ENCODE measurements at places on chromosomes 4 and X. TPM values are rescaled to one million over a fixed set of nuclear protein-coding genes. Genes with fewer than 3 reads are reported as not detected.

GC gene
- total RNA-seq: not detected

GPR82 gene
- total RNA-seq: not detected

CDS1 gene
- total RNA-seq: 0.05 TPM

ARAP2 gene
- 0.23 TPM for total RNA-seq

EPGN gene
- total RNA-seq: 0.09 TPM

DMD gene
- 2.4 TPM for total RNA-seq

CABS1 gene
- not detected for total RNA-seq

TRIM2 gene
- 12.6 TPM for total RNA-seq

F8A3 gene
- total RNA-seq: 2.7 TPM

PRRG1 gene
- total RNA-seq: 32.0 TPM

VSIG1 gene
- total RNA-seq: 0.51 TPM

ATP1B4 gene
- not detected for total RNA-seq

GRCh38 chrX:53284684-53285447 lies 3.5 kb upstream of the IQSEC2 start:
- peak; percentile 67 for DNase-seq

DNA sequence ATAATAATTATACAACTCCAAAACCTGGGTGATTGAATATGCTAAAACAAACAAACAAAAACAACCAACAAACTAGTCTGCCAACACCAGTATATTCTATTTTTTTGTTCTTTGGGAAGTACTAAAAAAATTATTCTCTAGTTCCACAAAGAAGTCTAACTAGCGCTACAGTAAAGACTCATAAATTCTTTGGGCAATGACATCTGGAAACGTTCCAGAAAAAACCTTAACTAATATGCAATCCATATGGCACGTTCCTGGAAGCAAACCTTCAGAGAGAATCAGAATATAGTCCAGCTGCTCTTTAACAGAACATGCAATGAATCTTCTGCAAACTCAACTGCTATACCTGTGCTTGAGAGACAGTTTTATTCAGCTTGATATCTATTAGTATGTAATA lies 500.1 kb downstream of the TRAM1L1 start:
- no peak for DNase-seq

DNA sequence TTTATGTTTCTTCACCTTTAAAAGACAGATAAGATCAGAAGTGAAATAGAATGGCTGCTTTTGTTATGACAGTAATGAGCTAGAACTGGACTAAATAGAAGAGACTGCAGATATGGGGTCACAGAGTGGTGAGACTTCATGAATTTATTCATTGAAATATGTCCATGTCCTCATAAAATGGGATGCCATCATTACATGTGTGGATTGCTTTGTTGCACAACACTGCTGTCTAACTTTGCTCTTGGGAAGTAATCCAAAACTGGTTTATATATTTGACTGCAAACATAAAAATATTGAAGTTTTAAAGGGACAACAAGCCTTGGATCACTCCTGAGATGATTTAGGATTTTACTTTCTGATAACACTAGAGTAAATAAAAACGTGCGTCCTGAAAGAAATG lies 209.2 kb upstream of the FAT4 start:
- DNase-seq: no peak

DNA sequence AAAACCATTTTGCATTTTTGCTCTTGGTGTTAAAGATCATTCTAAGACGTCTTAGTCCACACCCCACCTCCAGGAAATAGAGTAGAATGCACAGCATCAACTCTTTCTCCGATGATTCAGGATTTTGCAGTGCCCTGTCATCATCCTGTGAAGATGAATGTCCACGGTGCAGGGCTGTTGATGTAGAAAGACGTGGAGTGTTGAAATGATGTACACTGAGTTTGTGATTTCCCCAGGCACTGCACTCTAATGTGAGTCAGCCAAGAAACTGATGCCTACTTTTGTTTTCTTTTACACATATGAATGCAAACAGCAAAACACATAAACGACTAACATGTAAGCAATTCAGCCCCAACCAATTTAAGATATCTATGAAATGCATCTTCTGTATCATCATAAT lies 10.5 kb downstream of the LGI2 start:
- no peak for DNase-seq

- DNase-seq: no peak
These were observed 12.0 kb downstream of the SPRY1 start for GRCh38 chr4:123408471-123409084.

DNA sequence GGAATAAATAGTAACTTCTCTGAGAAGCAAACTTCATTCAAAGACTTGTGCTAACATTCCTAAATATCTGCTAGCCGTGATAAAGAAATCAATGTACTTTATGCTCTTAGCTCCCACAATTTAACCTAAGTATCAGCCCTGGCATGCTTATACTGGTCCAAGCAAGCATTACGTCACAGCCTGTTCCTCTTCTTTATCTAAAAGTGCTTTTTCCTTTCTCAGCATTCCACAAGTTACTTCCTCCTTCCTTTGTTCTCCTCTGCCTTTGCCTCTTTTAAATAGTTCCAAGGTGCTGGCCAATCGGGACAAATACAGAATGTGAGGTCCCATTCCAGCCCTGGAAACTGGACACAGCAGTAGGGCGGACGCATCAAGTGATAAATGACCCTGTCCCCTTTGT lies 249.6 kb downstream of the DHRSX start:
- DNase-seq: no peak

- DNase-seq: no peak
These were observed 68.8 kb downstream of the TECRL start for GRCh38 chr4:64340218-64341110.

DNA sequence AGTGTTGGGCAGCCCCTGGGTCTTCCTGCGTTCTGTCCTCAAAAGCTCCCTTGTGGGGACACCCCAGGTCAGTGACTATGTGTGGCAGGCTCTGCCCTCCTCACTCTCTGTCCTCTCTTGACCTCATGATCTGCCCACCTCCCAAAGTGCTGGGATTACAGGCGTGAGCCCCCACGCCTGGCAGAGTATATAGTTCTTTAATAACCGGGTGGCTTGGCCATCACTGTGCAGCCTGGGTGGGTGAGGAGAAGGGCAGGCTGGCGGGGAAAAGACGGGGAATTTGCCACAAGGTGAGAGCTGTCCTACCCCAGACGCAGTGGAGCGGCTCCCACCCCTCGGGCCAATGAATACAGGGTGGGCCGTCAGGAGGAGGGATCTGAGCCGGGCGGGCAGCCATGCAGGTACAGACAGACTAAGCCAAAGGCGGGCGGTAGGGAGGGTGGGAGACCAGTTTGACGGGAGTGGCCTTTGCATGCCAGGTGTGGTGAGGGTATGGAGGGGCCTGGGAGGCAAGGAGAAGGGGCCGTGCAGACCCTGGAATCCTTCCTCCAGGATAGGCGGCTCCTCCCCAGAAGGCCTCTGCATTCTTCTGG lies 2.5 kb downstream of the SH3BP2 start:
- no peak for DNase-seq

- no peak for DNase-seq
These were observed 37.0 kb downstream of the HAND2 start for GRCh38 chr4:173493041-173493440.

- DNase-seq: no peak
These were observed 1892.0 kb upstream of the IGFBP7 start for GRCh38 chr4:59002148-59002547.

DNA sequence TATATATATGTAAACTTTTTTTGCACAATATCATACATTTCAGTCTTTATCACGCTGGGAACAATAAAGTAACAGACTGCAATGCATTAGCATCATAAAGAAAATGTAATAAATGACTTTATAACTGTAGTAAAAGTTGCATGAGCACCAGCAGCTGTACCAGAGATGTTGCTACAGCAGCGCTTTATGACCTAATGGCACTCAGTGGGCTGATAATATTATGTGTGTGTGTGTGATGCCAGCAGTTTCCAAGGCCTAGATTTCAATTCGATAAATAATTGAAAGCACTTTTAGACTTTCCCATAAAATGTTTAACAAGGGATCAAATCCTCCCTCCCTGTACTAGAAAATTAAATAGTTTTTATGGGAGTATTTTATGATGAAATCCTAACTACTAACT lies 367.6 kb upstream of the AGA start:
- no peak for DNase-seq

- DNase-seq: no peak
These were observed 183.8 kb upstream of the INTU start for GRCh38 chr4:127448986-127449385.

DNA sequence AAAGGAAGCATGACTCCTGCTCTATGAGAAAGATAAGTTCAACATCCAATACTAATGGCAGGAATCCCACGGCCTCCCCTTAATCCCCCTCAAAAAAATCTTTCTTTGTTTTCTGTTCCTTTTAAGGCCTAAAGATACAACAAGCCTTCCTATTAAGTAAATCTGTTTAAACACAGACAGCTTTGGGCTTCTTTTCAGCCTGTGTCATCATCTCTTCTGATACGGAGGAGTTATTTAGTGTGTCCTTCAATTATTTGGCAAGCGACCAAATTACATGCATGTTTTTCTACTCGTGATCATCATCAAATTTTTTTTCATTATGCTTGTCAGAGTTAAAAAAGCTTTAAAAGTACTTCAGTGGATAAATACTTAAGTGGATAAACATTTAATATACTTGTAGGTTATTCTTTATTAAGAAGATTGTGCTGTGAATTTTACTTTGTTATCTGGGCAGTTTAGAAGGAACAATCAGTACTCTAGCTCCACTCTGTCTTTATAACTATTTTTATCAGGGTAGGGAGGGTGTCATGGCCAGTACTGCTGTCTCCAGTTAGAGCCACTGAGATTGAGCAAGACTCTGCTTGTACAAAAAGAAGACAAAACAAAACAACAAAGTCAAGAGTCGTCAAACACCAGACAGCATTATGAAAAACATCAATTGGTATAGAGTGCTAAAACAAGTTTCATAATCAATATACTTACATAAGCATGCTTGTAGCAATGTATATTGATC lies 210.7 kb downstream of the PRR32 start:
- DNase-seq: no peak

DNA sequence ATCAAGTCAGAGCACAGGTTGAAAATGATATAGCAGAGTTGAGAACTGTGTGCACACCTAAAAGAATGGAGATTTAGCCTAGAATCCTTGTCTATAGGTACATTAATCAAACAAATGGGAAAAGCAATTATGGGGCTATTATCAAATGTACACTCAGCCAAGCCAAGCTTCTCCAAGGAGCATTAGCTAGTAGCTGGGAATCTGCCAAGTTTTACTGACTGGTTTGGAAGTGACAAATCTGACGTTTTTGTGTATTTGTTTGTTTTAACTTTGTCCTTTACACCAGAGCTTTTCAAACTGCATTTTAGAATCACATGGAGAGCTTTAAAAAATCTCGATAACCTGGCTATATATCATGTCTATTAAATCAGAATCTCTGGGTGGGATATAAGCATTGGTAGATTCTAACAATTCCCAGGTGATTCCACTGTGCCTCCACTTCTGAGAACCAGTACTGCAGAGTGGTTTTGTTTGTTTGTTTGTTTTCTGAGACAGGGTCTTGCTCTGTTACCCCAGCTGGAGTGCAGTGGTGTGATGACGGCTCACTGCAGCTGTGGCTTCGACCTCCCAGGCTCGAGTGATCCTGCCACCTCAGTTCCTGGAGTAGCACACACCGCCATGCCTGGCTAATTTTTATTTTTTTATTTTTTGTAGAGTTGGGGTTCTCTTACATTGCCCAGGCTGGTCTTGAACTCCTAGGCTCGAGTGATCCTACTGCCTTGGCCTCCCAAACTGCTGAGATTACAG lies 279.8 kb downstream of the UNC5C start:
- peak; percentile 46 for DNase-seq

DNA sequence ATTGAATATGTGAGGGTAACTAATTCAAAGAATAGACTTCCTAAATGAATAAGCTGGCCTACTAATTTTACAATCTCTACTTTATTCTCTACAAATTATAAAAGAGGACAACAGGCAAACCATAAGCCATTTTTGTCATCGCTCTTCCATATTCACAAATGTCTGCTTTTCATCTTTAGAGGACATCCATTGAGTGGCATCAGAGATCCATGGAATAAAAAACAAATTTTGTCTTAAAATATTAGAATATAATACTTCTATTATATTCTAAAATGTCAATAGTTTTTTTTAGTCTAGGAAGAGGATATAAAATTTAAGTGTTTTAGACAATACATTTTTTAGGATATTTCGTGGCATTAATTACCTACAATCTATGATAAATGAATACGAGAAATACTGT lies 300.9 kb upstream of the TACR3 start:
- no peak for DNase-seq

GRCh38 chrX:9775930-9776329 lies 10.3 kb upstream of the GPR143 start:
- DNase-seq: no peak

DNA sequence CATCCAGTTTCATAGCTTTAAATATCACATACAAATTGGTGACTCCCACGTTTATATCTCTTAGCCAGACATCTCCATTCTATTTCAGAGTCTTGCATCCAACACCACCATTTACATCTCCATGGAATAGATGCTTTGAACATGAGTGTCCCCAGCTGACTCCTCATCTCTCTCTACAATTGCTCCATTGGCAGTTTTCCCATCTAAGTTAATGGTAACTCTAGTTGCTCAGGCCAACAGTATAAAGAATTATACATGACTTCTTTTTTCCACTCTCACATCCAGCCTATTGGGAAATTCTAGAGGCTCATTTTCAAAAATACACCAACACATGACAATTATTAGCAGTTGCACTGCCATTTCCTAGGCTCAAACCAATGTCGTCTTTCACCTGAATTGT lies 388.2 kb downstream of the STIM2 start:
- no peak for DNase-seq

DNA sequence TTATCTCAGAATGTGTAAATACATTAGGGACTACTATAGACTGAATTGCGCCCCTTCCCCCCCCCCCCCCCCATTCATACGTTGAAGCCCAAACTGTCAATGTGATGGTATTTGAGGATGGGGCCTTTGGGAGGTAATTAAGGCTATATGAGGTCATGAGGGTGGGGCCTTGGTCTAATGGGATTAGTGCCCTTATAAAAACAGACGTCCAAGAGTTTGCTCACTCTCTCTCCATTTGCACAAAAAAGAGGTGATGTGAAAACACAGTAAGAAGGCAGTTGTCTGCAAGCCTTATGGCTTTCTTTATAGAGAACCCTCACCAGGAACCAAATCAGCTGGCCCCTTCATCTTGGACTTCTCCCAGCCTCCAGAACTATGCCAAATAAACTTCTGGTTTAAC lies 15.3 kb downstream of the SPACA5 start:
- no peak for DNase-seq

DNA sequence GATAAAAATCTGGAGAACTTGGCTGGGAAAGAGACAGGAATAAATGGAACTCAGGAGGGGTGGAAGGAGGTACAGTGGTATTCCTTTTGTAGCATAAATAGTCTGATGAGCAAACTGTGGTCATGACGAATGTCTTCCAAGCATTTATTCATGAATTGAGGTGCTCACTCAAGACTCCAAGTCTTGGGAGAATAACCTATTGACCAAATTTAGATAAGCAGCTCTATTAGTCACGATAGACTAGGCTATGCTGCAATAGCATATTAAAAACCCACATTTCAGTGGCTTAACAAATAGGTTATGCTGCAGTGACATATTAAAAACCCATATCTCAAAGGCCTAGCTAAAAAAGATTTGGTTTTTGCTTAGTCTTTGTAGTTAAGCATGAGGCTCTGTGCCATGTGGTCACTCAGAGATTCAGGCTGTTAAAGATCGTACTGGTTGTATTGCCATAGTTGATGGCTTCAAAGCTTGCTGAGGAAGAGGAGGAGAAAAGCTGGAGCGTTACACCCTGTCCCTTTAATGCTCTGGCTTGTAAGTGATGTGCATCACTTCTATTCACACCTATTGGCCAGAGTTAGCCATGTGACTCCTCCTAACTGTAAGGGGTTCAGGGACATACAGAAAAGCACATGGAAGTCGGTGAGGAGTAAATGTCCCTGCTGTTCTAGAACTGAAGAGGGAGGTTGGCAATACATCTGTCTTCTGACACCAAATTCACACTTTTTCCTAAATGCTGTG lies 24.5 kb upstream of the CCDC149 start:
- no peak for DNase-seq

Data from dermis blood vessel endothelial cell (primary cell).